ENCODE measurements at places on chromosomes 5 and 9.

DNA sequence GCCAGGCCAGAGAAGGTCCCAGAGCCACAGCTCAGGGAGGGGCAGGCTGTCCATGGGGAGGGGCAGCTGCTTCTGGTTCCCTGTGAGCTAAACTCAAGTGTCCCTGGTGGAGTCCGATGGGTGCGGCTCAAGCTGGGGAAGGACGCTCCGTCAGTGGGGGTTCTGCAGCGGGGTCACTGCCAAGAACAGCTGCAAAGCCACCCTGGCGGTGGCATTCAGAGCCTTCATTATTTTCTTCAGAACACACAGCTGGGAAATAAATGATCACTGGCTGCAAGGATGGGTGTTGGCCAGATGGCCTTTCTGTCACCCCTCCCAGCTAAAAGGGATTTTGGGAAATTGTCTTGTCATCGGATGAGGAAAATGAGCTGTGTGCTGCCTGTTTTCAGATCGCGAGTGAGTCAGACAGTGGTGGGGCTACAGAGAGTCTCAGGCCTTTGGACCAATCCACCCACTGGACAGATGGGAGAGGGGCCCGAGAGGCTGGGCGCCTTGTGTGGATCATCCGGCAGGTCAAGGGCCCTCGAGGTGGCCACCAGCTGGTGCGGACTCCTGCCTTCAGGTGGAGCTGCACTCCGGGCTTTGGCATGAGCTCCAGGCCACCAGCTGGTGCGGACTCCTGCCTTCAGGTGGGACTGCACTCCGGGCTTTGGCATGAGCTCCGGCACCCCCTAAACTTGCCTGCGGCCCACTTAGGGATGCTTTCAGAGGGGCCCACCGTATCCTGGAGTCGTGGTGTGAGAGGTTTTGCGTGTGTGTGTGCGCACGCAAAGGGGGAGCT is 17.9 kb upstream of the GFPT2 start:
- DNase-seq = no peak

GRCh38 chr9:92180002-92180400 is 64.8 kb upstream of the SPTLC1 start:
- no peak for DNase-seq

GRCh38 chr5:168285696-168286095 is 5.7 kb upstream of the WWC1 start:
- no peak for DNase-seq

GRCh38 chr5:172944741-172945140 is 14.5 kb upstream of the RPL26L1 start:
- DNase-seq = no peak

DNA sequence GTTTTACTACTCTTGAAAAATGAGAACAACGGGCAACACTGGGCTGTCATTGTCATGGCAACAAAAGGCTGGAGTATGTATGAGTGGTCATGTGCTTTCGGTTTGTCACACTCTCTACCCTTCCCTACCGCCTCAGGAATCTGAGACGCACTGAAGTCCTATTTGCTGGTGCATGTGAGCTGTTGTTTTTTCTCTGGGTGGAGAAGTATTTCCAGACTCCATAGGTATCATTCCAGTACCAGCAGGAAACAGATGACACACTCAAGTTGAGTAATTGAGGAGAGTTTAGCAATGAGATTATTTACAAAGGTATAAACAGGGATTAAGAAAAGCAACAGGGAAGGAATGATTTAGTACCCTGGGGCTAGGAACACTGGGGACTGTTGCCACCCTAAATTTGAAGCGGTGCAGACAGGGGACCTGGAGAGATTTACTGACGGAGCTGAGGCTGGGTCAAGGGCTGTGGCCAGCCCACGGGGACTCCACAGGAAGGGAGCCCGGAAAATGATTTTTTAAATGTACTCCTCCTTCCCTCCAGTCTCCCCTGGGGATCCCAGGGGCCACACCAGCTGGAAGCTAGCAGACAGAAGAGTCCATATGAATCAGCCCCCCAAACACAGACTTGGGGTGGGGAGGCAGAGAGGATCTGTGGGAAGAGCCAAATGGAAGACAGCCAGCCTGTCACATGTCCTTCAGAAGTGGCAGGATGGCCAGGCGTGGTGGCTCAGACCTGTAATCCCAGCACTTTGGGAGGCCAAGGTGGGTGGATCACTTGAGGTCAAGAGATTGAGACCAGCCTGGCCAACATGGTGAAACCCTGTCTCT is 13.2 kb upstream of the ZBTB43 start:
- DNase-seq = no peak

- DNase-seq = no peak
These were observed 122.5 kb downstream of the COL23A1 start for GRCh38 chr5:178467568-178468195.

DNA sequence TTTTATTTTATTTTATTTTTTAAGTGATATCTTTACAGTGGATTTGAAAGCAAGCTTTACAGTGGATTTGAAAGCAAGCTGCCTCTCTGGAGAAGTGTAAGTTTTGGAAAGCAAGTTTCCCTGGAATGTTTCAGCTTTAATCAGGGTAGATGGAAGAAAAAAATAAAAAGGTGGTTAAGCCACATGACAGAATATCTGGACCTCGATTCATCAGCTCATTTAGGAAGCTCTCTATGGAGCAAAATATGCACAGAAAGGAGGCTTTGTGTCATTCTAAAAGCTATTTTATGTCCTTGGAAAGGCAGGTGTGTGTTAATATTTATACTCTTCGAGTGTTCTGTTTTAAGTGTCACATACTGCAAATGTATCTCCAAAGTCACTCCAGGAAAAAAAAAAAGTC is 409.2 kb upstream of the KLF4 start:
- DNase-seq = no peak

- no peak for DNase-seq
These were observed 28.5 kb downstream of the IL6ST start for GRCh38 chr5:55966284-55966683.

- DNase-seq = no peak
These were observed 88.0 kb upstream of the FTMT start for GRCh38 chr5:121763665-121764064.

DNA sequence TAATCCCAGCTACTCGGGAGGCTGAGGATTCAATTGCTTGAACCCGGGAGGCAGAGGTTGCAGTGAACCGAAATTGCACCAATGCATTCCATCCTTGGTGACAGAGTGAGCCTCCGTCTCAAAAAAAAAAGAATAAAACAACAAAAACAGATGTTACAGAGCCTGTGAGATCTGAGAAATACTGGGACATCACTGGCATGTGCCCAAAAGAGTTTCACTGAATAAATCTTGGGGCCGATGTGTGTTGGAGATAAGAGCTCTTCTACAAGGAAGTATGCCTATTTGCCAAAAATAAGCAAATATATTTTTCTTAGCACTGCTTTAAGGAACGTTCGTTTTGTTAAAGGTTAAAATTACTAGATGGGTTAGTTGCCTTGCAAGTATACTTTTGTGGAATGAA is 55.1 kb downstream of the KIAA1958 start:
- DNase-seq = no peak

- DNase-seq = no peak
These were observed 58.0 kb downstream of the PTPN3 start for GRCh38 chr9:109440117-109440515.

DNA sequence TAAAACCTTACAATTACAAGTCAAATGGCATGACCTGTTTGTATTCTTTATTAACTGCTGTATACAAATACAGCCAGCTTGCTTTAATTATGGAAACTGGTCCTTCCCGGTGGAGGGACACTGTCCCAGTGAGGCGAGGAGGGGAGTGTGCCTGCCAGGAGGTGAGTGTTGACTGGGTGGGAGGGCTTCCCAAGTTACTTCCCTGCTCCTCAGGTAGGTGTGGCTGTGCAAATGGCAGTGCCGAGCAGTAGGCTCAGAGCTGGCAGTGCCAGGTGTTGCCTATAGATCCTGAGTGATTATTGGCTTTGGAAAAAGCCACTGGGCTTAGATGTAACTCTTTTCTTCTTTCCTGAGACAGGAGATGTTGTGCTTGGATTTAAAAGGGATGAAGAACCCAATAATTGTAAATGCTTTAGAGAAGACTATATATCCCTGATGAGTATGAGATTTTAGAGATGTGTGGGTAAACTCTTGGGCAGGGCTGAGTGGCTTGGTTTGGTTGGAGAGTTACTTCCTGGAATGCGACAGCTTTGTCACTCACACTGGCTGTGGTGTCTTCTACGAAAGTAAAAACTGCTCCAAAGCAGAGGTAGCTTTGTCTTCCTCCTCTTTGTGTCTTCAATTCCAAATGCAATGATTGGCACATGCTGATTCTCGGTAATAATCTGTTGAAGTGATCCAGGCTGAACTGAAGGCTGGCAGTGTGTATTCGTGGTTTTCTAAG is 43.7 kb downstream of the GLRX start:
- DNase-seq = no peak

Data from NCI-H510A treated with DMSO at 0.1 percent for 48 hours (cell line).